GM12864 (cell line): ENCODE measurements at places on chromosomes 2 and 18.

- no peak for DNase-seq
Measured at GRCh38 chr2:152421521-152422370, 86.8 kb downstream of the FMNL2 start.

GRCh38 chr2:168858146-168858545 lies 32.1 kb downstream of the SPC25 start:
- no peak for DNase-seq

- DNase-seq, result peak; percentile 1
Measured at GRCh38 chr2:63743982-63744966, 97.4 kb upstream of the UGP2 start.

DNA sequence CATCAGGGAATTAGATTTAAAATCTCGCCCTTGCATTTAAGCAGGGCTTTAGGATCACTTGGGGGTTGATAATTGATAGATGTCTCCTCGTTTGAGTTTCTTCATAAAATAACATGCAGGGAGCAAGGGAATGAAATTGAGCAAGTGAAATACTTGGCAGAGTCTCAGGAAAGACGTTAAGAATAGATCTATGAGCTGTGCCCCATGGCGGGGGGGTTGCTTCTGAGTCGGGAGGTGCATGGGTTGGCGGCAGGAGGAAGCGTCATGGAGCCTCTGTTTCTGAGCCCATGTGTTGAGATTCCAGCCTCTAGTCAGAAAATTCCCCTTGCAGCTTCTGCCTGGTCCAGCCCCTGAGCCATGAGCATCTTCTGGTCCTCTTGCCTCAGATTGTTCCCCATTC lies 82.0 kb downstream of the APOB start:
- DNase-seq, result no peak

GRCh38 chr2:27400348-27401135 lies 8.8 kb downstream of the PPM1G start:
- no peak for DNase-seq

- DNase-seq, result no peak
Measured at GRCh38 chr2:556485-556884, 120.7 kb downstream of the TMEM18 start.

- no peak for DNase-seq
Measured at GRCh38 chr18:51110073-51110797, 80.2 kb downstream of the SMAD4 start.

GRCh38 chr2:199704358-199705238 lies 146.4 kb downstream of the FTCDNL1 start:
- DNase-seq, result no peak

DNA sequence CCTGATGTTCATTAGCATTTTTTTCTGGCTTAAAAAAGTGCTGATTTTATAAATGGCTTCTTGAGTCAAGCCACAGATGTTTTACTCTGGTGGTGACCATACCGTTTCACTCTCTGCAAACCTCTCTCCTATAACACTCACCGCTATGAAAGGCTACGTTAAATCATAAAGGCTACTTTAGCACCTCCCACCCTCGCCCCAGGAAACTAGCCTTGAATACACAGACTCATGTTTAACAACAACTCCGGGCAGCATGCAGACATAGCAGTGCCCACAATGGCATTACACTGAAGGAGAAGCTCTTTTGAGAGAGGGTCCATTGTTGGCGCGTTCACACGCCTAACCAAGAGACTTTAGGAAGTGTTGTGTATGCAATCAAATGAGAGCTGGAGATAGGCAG lies 5.6 kb downstream of the MYT1L start:
- no peak for DNase-seq

- DNase-seq, result no peak
Measured at GRCh38 chr2:40511661-40512213, 59.8 kb upstream of the SLC8A1 start.

DNA sequence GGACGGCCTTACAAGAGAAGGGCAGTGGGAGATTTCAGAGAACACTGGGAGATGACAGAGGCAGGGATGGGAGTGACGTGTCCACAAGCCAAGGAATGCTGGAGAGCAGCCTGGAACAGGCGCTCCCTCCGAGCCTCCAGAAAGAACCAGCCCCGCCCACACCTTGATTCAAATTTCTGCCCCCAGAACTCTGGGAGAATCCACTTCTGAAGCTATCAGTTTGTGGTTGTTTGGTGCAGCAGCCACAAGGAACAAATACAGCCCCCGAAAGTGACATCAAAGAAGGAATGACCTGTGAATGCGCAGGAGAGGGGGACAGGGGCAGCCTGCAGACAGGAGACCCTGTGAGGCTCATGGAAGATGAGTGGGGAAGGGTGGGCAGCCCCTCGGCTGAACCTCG lies 67.3 kb downstream of the TWIST2 start:
- no peak for DNase-seq

DNA sequence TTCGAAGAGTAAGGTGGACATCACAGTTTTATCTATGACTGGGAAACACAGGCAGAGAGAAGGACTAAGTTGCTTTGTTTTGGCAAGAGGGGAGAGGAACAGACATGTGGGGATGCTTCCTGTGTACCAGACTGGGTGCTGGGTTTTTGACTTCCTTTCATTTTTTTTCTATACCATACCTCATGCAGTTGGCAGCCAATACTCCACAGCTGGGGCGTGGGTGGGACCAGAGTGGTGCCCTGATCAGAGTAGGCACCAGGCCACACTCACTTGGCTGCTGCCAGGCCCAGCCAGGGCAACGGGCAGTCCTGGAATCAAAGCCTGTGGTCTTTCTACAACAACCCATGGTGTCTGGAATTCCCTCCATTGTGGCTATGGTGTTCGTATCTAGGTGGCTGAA lies 45.2 kb downstream of the SH3RF3 start:
- DNase-seq, result no peak

- no peak for DNase-seq
Measured at GRCh38 chr2:16774980-16775898, 109.6 kb upstream of the CYRIA start.

DNA sequence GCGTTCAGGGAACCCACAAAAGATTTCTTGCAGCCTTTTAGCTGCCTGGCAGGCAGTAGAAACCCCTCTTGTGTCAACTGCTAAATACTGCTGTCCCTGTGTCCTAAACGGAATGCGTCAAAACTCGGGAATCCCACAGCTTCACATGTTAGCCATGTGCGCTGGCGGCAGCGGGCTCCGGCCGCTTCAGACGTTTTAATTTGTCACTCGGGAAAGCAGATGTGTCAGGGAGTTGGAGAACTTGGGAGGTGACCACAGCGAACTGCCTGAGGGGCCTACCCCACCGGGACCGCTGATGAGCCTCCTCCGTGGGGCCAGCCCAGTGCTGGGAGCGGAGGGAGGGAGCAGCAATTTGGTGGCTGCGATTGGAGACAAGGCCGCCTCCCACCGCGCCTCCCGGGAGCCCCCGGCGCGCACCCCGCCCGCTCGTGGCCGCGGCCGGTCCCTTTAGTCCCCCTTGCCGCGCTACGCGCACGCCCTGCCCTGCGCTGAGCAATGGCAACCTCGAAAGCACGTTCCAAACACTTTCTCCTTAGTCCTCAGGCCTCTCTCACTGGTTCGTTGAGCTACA lies 146.1 kb upstream of the SATB2 start:
- no peak for DNase-seq

DNA sequence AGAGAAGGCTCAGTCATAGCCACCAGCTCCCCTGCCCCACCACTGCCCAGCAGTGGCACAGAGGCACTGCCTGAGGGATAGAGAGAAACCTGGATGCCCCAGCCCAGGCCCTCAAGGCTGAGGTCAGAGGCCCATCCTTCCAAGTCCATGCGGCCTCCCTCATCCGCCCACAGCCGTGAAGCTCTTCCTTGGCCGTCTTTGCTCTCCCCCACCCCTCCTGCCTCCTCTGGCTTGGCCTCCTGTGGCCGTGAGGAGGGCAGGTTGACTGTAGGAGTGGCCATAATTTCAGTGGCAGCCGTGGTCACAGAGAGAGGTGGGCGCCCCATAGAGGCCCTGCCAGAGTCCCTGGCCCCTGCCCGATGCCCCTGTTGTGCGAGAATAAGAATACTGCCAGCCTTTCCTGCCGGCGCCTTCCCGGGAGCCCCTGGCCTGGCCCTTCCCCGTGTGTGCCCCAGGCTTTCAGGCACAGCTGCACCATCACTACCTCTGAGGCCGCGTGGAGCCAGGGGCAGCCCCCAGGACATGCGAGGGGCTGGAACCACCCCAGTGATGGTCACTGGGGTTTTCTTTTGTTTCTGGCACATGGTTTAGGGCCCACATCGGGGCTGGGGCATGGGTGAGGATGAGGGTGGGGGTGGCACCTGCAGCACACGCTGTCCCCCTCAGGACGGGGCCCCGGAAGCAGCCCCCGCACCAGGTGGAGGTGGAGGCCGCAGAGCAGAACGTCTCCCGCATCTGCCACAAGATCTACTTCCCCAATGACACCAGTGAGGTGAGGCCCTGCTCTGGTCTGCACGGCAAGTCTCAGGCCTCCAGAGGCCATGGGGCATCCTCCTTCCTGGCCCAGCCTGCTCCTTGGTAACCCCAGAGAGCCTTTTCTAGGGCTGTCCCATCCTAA lies 13.1 kb upstream of the GPR17 start:
- no peak for DNase-seq

GRCh38 chr2:79004680-79005079 lies 20.8 kb upstream of the REG3G start:
- no peak for DNase-seq

GRCh38 chr2:213064099-213064498 lies 87.3 kb downstream of the IKZF2 start:
- no peak for DNase-seq

- DNase-seq, result no peak
Measured at GRCh38 chr2:119005555-119005954, 63.6 kb downstream of the MARCO start.

GRCh38 chr2:122816803-122817202 lies 1061.4 kb downstream of the TSN start:
- no peak for DNase-seq

DNA sequence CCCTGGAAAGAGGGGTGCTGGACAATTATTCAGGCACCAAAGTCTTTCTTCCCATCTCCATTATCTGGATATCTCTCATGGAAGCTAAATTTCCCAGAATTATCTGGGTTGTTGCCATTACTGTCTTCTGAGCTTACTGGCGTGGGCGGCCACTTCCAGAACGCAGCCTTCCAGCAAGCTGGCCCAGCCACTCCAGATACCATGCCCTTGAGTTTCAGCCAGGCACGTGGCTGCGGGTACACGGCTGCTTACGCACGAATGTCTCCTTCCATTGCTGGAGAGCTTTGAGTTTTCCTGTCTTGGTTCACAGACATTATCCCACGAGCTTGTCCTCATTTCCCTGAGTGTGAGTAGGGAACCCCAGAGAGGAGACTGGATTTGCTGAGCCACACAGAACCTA lies 32.7 kb downstream of the CELF4 start:
- no peak for DNase-seq

GRCh38 chr18:8778386-8778785 lies 73.0 kb downstream of the MTCL1 start:
- DNase-seq, result no peak

DNA sequence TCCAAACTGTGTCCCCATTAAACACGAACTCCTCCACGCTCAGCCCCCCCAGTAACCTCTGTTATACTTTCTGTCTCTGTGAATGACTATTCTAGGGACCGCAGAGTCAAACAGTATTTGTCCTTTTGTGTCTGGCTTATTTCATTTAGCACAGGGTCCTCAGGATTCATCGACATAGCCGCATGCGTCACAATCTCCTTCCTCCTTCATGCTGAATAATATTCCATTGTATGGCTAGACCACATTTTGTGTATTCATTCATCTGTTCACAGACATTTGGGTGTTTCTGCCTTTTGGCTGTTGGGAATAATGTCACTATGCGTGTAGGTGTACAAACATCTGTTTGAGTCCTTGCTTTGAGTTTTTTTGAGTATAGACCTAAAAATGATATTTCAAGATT lies 80.9 kb downstream of the SH3RF3 start:
- DNase-seq, result no peak

DNA sequence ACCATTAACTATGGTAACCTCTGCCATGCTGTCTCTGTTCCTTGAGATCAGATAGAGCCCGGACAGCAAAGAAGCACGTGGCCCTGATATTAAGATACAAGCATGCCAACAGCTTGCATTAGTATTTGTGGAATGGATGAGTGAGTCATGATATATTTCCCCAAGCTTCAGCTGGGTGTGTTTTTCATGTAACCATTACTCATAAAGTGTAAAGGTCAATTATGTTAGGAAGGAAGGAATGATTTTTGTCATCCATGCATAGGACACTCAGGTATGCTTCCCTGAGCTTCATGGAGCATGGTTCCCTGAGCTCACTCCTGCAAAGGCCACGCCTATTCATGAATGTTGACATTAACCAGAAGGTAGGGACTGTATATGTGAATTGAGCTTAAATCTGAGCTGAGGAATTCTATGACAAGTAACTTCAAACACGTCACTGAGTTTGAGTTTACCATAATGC lies 74.6 kb downstream of the ARL4C start:
- no peak for DNase-seq

DNA sequence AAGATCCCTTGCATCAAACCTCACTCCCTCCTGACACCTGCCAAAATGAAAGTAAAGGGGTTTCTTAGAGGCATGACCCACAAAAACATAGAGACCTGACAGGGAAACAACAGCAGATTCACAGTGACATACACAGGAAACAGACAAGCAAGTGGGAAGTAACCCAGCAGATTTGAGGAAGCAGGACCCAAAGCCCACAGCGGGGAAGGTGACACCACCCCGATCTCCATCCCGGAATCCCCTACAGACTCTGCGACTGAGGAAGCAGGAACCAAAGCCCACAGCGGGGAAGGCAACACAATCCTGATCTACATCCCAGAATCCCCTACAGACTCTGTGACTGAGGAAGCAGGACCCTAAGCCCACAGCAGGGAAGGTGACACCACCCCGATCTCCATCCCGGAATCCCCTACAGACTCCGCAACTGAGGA lies 21.6 kb downstream of the CIB4 start:
- DNase-seq, result no peak

GRCh38 chr18:2906704-2907549 lies 60.1 kb downstream of the EMILIN2 start:
- DNase-seq, result no peak

DNA sequence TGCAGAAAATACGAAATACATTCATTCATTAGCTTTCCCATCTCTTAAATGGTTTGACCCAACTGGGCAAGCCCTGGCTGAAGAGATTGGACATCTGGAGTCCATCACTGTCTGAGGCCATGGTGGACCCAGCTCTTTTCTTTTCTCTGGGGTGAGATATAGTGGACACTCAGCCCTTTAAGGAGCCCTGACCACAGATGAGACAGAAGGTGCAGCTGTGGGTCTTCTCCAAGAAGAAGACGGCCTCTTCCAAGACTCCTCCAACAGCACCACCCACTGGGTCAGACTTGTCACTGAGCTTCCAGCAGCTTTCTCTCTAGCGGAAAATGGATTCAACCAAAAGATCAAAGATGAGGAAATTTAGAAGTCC lies 27.2 kb downstream of the TWIST2 start:
- no peak for DNase-seq
